ENCODE measurements at places on chromosomes 7 and 10.

- no peak for DNase-seq
Measured at GRCh38 chr10:31051703-31052102, 20.0 kb upstream of the ZNF438 start.

DNA sequence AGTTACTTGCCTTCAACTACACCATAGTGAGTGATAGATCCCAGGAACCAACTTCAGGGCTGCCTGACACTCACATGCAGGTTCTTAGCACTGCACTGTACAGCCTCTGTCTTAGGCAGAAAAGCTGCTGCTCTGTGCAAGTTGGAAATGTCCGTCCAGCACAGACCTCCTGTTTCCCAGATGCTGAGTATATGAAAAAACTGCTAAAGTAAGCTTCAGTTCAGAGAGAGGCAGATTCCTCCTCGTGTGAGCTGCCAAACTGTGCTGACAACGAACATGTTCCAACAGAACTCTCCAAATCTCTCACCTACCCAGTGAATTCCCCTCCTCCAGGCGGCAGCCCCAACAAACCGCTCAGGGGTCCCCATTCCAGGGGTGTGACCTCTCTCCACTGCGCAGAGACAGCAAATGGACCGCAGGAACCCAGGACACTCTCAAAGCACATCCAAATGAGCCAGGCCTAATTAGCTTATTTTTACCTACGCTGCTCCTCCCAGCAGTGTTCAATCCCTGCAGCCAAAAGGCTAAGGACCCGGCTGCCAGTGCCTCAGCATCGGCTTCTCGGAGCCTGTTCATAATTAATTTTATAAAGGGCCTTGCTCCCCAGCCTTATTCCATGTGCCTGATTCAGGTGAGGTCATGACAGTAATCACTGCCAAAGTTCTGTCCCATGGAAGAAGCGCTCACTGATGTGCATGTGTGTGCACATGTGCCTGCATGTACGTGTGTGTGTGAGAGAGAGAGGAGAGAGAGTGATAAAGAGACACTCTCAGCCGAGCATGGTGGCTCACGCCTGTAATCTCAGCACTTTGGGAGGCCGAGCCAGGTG lies 159.5 kb upstream of the AUTS2 start:
- no peak for DNase-seq

DNA sequence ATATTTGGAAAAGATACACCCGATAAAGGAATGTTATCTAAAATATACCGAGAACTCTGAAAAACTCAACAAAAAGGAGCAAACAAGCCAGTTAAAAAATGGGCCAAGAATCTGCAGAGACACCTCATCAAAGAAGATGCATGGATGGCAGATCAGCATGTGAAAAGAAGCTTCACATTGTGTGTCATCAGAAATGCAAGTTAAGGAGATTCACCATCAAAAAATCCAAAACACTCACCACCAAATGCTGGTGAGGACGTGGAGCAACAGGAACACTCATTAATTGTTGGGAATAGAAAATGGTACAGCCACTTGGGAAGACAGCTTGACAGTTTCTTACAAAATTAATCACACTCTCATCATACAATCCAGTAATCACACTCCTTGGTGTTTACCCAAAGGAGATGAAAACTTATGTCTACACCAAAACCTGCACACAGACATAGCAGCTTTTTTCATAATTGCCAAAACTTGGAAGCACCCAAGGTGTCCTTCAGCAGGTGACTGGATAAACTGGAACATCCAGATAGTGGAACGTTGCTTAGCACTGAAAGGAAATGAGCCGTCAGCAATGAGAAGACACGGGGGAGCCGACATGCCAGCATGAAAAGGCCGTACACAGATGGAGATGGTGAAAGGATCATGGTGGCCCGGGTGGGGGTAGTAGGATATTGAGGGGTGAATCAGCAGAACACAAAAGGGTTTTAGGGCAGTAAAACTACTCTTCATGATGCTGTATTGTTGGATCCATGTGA lies 27.9 kb upstream of the PWWP2B start:
- no peak for DNase-seq

DNA sequence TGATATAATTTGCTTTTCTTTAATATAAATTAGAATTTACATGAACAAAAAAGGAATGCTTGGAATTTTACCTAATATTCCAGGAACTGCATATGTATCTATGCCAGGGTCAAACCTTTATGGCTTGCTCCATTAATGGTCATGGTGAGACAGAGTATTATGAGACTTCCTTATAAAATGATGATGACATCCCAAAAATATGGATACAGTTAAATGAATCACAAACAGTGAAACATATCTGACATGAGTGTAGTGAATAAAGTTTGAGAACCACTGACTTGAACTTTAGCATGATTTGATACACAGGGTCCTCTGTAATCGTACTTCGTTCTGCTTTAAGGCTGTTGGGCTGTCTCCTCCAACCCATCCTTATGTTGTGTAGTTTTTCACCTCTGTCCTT lies 51.8 kb downstream of the MARCHF5 start:
- no peak for DNase-seq

DNA sequence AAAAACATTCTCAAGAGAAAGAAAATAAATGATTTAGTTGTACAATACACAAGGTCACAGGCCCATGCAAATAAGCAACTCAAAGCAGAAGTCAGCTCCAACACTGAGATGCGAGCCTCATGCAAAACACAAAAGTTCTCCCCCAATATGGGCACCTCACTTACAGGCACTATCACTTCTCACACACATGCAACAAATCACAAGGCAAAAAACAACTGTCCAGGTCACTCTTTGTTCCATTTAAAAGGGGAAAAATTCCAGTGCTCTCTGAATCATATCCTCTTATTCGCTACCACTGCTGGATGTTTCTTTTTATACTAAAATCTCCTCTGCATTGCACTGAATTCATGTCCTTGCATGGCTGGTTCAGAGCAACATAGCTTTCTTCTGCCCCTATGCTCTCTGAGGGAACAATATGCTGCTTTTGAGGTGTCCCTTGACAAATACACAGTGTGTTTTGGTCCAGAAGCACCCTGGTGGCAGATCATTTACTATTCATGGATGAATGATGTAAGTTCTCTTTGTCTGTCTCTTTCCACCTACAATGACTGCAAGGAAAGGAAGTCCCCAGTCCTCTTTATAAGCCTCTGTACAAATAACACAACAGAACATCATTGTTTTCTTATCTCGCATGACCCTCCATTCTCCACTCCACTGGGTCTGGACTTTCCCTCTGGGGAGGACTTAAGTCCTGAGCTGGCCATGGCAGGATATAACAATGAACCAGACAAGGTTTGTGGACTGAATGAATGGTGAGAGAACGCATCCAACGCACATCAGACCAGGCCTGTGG lies 85.4 kb upstream of the GSDME start:
- no peak for DNase-seq

Measured in stimulated activated CD4-positive, alpha-beta T cell treated with anti-CD3 and anti-CD28 coated beads, Interleukin-1b, Interleukin-23, amount 100 ng/mL, for 24 hours (primary cell).